Ureter (tissue), 1 donor: ENCODE measurements at places on chromosomes 2 and 18. TPM values are rescaled to one million over a fixed set of nuclear protein-coding genes. Genes with fewer than 3 reads are reported as not detected.

DNA sequence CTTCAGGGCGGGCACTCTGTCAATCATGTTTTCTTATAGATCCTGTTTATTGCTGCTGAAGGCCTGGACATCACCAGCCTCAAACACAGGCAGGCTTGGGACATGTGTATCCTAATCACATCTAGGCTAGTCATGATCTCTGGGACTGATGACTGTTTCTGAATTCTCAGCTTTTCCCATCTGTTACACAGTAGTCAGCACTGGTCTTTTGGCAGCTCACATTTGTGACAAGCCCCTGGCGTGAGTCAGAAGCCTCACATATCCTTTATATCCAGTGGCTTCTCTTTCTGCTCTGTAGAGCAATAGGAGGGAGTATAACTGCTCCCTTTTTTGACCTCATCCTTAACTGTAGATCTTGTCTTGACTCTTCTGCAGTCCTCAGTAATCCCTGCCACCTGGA, 4.5 kb downstream of the SEMA4F start:
- DNase-seq = no peak

The PTPRN gene
- total RNA-seq = not detected

DNA sequence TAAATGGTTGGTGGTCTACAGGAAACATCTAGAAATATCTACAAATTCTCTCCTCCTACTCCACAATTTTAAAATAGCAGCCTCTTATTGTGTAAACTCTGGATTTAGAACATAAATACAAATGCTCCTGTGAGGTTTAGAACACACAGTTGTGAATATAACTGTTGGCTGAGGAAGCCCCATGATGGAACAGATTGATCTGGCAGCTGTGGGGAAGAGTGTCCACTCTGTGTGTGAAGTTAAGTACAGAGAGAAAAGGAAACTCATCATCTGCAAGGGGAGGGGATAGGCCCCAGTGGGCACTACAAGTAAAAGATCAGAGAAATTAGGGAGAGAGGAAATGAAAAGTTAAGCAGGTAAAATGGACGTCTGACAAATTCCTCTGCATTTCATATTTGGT, 422.7 kb upstream of the FSHR start:
- no peak for DNase-seq

The STPG4 gene
- not detected for total RNA-seq

DNA sequence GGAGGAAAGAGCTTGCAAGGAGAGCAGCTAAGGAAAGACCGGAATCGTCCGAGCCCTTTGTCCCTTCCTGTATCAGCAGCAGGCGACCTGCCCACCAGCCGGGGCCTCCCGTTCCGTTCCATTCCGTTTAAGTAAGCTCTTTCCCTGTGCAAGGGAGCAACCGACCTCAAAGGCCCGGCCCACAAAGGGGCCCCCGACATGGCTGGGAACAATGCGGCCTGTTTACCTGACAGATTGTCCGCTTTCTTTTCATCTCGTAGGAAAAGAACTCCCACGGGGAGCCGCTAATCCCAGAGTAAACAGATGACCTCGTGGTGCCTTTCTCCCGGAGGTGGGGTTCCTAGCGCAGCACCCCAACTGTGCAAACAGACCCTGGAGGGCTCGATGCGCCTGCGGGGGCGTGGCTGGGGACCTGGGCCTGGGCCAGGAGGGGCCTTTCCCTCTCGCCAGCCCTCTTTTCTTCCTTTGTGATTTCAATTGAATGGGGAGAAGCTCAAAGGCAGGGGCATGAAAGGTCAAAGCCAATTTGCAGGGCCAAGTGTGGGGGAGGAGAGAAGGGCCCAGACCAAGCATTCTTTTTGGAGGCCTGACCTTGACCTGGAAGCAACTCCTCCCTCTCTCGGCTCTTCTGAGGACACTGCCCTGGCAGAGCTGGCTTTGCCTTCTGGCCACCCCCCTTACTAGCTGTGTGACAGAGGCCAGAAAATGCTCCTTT, 120.2 kb downstream of the INHBB start:
- DNase-seq = no peak

GRCh38 chr18:63240531-63241316, 78.8 kb downstream of the BCL2 start:
- no peak for DNase-seq

The DYSF gene
- 15.2 TPM for total RNA-seq

- DNase-seq = no peak
These were observed 247.9 kb downstream of the TSN start for GRCh38 chr2:122003196-122003940.

DNA sequence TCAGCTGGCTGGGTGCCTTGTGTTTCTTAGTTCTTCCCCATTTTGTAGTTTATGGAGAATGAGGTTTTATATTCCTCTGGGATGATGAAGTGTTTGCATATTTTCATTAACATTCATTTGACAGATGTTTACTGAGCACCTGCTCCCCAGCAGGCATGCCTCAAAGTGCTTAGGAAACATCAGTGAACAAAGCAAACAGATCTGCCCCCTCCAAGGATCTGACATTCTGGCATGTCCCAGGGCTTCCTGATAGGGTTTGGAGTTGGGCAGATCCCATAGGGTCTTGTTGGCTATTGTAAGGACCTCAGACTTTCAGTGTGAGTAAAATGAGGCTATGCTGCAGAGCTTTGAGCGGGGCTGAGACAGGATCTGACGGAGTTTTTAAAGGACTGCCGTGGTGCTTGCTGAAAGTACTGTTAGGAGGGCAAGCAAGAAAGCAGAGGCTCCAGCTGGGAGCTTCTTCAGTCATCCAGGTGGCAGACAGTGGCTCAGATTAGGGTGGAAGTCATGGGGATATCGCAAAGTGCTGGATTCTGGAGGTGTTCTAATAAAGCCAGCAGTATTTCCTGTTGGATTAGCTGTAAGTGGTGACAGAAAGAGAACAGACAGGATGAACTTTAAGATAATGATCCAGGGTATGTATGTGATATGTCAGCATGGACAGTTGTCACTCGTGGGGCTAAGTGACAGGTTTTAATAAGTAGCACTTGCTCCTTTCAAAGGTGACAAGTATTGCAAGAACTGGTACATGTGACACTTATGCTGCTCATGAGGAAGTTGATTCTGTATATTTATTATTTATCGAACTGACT, 11.3 kb upstream of the IAH1 start:
- DNase-seq = no peak

The SDC1 gene
- total RNA-seq = 480 TPM

GRCh38 chr2:240392948-240393830, 42.3 kb upstream of the GPC1 start:
- DNase-seq = peak; percentile 37

DNA sequence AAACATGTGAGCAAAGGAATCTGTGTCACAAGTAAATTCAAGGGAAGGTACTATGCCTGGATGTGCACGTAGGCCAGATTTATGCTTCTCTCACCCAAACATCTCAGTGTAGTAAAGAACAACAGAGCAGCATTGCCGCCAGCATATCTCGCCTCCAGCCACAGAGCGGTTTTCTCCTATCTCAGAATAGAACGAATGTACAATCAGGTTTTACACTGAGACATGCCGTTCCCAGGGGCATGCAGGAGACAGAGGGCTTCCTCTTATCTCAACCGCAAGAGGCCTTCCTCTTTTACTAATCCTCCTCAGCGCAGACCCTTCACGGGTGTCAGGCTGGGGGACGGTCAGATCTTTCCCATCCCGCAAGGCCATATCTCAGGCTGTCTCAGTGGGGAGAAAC, 175.3 kb downstream of the RPIA start:
- DNase-seq = no peak

- DNase-seq = no peak
These were observed 1074.9 kb downstream of the TDRD15 start for GRCh38 chr2:22198381-22199283.
